ENCODE measurements at places on chromosomes 11 and 22. TPM values are rescaled to one million over a fixed set of nuclear protein-coding genes. Genes with fewer than 3 reads are reported as not detected.

Gene EHF
- total RNA-seq, result not detected

Gene CABP4
- total RNA-seq, result 1.0 TPM

Gene CSNK2A3
- 2.2 TPM for total RNA-seq

Gene IGLL1
- not detected for total RNA-seq

Gene BRSK2
- total RNA-seq, result 0.46 TPM

Gene TUBA8
- total RNA-seq, result 4.3 TPM

- H3K36me3 ChIP-seq, result no peaks in the 10 kb centered on the region
- peaks cover 10% of the 10 kb centered on the region for H3K27me3 ChIP-seq
Observed at GRCh38 chr11:11605821-11606450, 15.9 kb downstream of the GALNT18 start.

- peaks cover 27% of the 10 kb centered on the region for H3K4me1 ChIP-seq
- peaks cover 5% of the 10 kb centered on the region for H3K36me3 ChIP-seq
- H3K27me3 ChIP-seq, result peaks cover 1% of the 10 kb centered on the region
Observed at GRCh38 chr11:7573193-7573557, 59.4 kb downstream of the PPFIBP2 start.

DNA sequence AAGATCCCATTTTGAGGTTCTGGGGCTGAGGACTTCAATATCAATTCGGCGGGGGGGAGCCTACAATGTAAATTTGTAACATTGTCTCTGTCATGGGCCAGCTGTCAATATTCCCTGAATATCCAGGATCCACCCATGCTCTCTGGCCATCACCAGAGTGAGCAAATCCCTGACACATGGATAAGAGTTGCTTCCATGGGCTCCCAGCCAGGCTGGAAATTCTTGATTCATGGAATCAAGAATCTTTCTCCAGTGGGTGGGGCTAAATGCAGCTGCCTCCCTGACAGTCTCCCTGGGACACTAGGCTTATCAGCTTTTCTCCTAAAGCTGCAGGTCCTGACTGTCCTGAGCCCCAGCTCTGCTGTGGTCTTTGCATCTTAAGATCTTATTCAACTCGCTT, 86.9 kb upstream of the IGLL5 start:
- no peak for DNase-seq
- H3K27ac ChIP-seq, result no peak overlapping the region
- H3K27me3 ChIP-seq, result no peaks in the 10 kb centered on the region
- H3K4me1 ChIP-seq, result peaks cover 9% of the 10 kb centered on the region
- H3K36me3 ChIP-seq, result no peaks in the 10 kb centered on the region

GRCh38 chr22:46684706-46685105, 53.3 kb downstream of the CERK start:
- H3K4me1 ChIP-seq, result peaks cover 30% of the 10 kb centered on the region
- H3K36me3 ChIP-seq, result peaks cover 18% of the 10 kb centered on the region
- H3K27me3 ChIP-seq, result no peaks in the 10 kb centered on the region
- peak overlapping the region; percentile 26 for H3K27ac ChIP-seq
- no peak overlapping the region for H3K4me3 ChIP-seq

DNA sequence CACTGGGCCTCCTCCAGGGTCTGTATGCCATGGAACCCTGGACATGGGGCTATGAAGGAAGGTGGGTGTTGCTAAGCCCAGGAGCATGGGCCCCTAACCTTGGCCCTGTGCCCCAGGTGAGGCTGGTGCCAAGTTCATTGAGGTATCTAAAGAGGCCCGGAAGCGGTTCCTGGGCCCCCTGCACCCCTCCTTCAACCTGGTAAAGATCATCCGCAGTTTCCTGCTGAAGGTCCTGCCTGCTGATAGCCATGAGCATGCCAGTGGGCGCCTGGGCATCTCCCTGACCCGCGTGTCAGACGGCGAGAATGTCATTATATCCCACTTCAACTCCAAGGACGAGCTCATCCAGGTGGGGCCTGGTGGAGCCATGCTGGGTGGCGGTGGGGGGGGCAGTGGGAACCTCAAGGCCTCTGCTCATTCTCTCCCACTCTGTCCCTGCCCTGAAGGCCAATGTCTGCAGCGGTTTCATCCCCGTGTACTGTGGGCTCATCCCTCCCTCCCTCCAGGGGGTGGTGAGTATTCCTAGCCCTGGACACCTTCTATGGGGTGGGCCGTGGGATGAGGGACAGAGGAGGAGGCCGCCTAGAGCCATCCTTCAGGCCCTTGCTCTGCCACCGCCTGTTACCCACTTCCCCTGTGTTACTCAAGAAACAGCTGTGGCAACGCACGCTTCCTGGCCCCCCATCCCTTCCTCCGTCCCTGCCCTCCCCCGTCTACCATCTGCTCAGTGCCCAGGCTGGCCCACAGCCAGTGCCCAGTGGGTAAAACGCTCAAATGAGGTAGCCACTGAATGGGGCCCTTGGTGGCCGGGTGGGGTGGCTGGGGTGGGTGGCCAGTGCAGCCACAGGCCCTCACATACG, 3.0 kb downstream of the PNPLA2 start:
- H3K4me1 ChIP-seq, result peaks cover 18% of the 10 kb centered on the region
- H3K4me3 ChIP-seq, result peak overlapping the region; percentile 12
- no peak overlapping the region for H3K27ac ChIP-seq

- H3K27me3 ChIP-seq, result no peaks in the 10 kb centered on the region
- no peak for DNase-seq
- no peak overlapping the region for H3K4me3 ChIP-seq
- no peaks in the 10 kb centered on the region for H3K36me3 ChIP-seq
Observed at GRCh38 chr22:31308181-31308580, 15.9 kb upstream of the PIK3IP1 start.

DNA sequence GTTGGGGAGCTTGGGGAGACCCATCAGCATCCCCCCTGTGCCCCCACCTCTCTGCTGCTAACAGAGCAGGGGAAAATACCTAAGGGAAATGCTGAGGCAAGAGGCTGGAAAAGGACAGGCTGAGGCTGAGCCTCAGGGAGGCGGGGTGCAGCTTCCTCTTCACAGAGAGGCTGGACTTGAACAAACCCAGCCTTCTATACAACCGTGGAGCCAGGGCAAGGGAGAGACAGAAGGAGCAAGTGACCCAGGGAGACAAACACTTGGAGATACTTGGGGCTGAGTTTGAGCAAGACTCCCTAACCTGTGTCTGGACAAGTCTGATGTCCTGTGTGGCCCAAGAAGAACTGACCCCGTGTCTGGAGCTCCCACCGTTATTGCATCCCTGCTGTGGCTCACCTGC, at the start of gene SLCO2B1:
TSS of gene SLCO2B1 (plus strand) at position 229 of the 400 bp plus-strand sequence. CDS start 275 bp downstream, outside the sequence.
- peaks cover 7% of the 10 kb centered on the region for H3K27me3 ChIP-seq
- no peaks in the 10 kb centered on the region for H3K36me3 ChIP-seq
- H3K4me3 ChIP-seq, result no peak within 1 kb of the TSS
- H3K27ac ChIP-seq, result no peak within 1 kb of the TSS

DNA sequence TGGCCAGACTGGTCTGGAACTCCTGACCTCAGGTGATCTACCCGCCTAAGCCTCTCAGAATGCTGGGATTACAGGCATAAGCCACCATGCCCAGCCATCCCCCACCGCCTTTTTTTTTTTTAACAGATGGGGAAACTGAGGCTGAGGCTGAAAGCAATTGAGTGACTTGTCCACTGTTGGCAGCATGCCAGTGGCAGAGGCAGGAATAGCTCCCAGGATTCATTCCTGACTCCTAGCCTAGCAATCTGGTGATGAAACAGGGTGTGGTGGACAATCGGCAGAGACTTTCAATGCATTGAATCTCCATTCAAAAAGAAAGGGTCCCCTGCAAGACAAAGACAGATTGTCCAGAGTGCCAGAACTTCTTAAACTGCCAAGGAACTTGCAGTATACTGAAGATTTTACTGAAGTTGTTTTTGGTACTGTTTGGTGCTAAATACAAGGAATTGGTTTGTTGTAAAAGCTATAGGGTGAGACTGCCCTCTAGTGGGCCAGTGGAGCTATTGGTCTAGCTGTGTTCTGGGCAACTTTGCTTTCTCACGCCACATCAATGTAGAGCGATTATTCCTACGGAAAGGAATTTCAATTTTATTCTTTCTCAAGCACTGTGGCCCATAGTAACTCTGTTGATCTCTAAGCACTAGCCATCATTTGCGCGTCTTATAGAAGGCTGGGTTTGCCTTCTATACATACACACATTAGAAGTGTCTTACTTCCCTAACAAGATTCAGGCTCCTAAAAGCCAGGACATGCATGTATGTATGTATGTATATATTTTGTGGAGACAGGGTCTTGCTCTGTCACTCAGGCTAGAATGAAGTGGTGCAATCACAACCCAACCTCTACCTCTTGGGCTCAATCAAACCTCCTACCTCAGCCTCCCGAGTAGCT, 21.0 kb downstream of the C22orf31 start:
- no peak overlapping the region for H3K27ac ChIP-seq
- peaks cover 1% of the 10 kb centered on the region for H3K27me3 ChIP-seq
- H3K36me3 ChIP-seq, result no peaks in the 10 kb centered on the region
- peak; percentile 65 for DNase-seq

- H3K27me3 ChIP-seq, result peaks cover 6% of the 10 kb centered on the region
- H3K4me3 ChIP-seq, result no peak overlapping the region
- no peak overlapping the region for H3K27ac ChIP-seq
- no peaks in the 10 kb centered on the region for H3K36me3 ChIP-seq
- peak; percentile 1 for DNase-seq
Observed at GRCh38 chr11:3198815-3199214, 19.8 kb downstream of the MRGPRG start.

DNA sequence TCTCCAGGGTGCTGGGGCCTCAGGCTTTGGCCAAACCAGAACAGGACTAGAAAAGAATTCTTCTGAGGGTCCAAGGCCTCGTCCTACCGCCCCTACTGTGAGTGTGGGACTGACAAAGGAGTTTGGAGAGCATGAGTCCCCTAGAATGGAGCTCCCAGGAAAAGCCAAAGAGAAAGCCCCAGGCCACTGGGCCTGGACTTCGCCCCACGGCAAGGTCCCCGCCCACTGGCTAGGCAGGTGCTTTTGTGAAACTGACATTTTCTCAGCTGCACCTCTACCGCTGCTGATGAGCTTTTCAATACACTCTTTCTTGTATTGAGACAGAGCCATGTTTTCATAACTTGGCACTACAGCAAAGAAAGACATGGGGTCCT, 9.7 kb upstream of the FGF3 start:
- no peaks in the 10 kb centered on the region for H3K4me1 ChIP-seq
- H3K27me3 ChIP-seq, result peaks cover 14% of the 10 kb centered on the region
- no peak overlapping the region for H3K27ac ChIP-seq

- DNase-seq, result no peak
- no peaks in the 10 kb centered on the region for H3K27me3 ChIP-seq
- no peak overlapping the region for H3K27ac ChIP-seq
- H3K4me3 ChIP-seq, result no peak overlapping the region
- H3K36me3 ChIP-seq, result no peaks in the 10 kb centered on the region
Observed at GRCh38 chr11:61701242-61701886, 21.2 kb downstream of the DAGLA start.

DNA sequence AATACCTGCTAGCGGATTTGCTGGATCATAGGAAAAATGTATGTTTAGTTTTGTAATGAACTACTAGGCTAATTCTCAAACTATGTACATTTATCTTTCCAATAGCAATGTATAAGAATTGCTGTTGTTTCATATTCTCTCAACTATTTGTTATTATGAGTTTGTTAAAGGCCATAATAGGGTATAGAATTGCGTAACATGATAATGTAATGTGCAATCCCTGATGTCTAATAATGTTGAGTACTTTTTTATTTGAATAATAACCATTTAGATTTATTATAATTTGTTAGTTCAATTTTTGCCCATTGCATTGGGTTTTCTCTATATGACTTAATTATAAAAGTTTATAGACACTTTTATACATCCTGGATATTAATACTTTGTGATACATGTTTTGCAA, 801.6 kb downstream of the LUZP2 start:
- no peaks in the 10 kb centered on the region for H3K27me3 ChIP-seq
- no peak overlapping the region for H3K4me3 ChIP-seq
- DNase-seq, result no peak
- no peaks in the 10 kb centered on the region for H3K4me1 ChIP-seq
- H3K36me3 ChIP-seq, result no peaks in the 10 kb centered on the region
- no peak overlapping the region for H3K27ac ChIP-seq

DNA sequence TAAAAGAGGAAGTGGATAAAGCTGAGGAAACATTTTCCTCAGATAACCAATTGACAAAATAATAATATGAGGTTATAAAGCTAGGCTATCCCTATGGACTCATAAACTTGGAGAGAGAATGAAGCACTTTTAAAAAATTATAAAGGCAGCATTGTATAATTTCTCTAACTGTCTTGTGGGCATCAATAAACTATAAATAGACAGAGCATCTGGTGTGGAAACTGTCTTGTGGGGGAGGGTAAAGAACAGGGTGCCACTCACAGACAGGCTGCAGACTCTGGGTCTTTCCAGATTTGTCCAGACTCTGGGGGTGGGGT, 333.5 kb downstream of the BUD13 start:
- peaks cover 5% of the 10 kb centered on the region for H3K27me3 ChIP-seq
- no peak for DNase-seq
- no peaks in the 10 kb centered on the region for H3K4me1 ChIP-seq
- H3K36me3 ChIP-seq, result no peaks in the 10 kb centered on the region

DNA sequence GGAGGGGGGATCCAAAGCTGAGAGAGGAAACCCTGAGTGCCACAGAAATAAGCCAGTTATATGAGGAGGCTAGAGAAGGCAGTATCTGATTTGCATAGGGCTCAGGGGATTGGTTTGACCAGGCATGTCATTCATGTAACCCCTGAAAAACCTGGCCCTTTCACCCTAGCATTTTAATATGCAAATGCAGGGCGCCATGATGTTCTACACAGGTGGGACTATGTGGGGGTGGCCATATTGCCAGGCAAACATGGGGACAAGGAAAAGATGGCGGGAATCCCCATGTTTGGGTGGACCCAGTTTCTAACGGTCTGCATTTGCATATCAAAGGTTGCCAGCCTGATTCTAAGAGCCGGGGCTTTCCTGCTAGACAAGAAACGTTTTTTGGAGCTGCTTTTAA, 27.2 kb downstream of the CSF2RB start:
- H3K36me3 ChIP-seq, result no peaks in the 10 kb centered on the region
- no peak overlapping the region for H3K27ac ChIP-seq
- H3K4me1 ChIP-seq, result peaks cover 11% of the 10 kb centered on the region
- peak; percentile 35 for DNase-seq
- no peaks in the 10 kb centered on the region for H3K27me3 ChIP-seq

GRCh38 chr11:120900643-120901042, 123.3 kb upstream of the TBCEL start:
- no peak for DNase-seq
- no peaks in the 10 kb centered on the region for H3K4me1 ChIP-seq
- H3K4me3 ChIP-seq, result no peak overlapping the region
- H3K27me3 ChIP-seq, result peaks cover 2% of the 10 kb centered on the region
- H3K36me3 ChIP-seq, result no peaks in the 10 kb centered on the region

- no peak for DNase-seq
- H3K27ac ChIP-seq, result no peak overlapping the region
- no peak overlapping the region for H3K4me3 ChIP-seq
- H3K4me1 ChIP-seq, result peaks cover 76% of the 10 kb centered on the region
- H3K36me3 ChIP-seq, result no peaks in the 10 kb centered on the region
Observed at GRCh38 chr22:40220316-40221054, 42.8 kb downstream of the TNRC6B start.

- no peak for DNase-seq
- no peaks in the 10 kb centered on the region for H3K4me1 ChIP-seq
- no peak overlapping the region for H3K4me3 ChIP-seq
- no peak overlapping the region for H3K27ac ChIP-seq
- peaks cover 4% of the 10 kb centered on the region for H3K27me3 ChIP-seq
- H3K36me3 ChIP-seq, result no peaks in the 10 kb centered on the region
Observed at GRCh38 chr22:29142116-29142515, 63.6 kb upstream of the EMID1 start.

- H3K27ac ChIP-seq, result no peak overlapping the region
- no peak overlapping the region for H3K4me3 ChIP-seq
- H3K4me1 ChIP-seq, result no peaks in the 10 kb centered on the region
- no peak for DNase-seq
- H3K27me3 ChIP-seq, result no peaks in the 10 kb centered on the region
- H3K36me3 ChIP-seq, result peaks cover 65% of the 10 kb centered on the region
Observed at GRCh38 chr22:38725900-38726655, 20.3 kb downstream of the GTPBP1 start.
